ENCODE measurements at places on chromosomes 6 and 20.
A peak's percentile ranks its signal among the peaks of the same experiment; 100 is the strongest.

- no peak for DNase-seq
These were observed 61.7 kb upstream of the NOX3 start for GRCh38 chr6:155517294-155517693.

- DNase-seq: no peak
These were observed 2.4 kb upstream of the ZMYND8 start for GRCh38 chr20:47358672-47359529.

GRCh38 chr20:4512891-4513550 lies 208.7 kb upstream of the PRND start:
- DNase-seq: no peak

DNA sequence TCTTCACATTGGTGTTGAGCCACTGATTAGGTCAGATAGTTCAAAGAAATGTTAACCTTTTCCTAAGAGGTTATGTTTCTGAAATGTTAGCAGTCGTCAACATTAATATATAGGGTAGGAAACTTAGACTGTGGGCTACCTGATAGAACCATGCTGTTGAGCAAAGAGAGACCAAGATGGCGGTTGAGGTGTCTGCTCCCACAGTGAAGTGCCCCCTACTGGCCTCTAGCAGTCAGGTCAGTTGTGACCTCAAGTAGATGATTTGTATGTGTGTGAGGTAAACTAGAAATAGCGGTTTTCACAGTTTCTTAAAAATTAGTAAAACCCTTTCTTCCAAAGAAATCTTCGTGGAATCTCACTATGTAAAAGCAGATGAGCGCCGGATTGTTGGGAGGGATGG lies 40.3 kb downstream of the MTHFD1L start:
- no peak for DNase-seq

DNA sequence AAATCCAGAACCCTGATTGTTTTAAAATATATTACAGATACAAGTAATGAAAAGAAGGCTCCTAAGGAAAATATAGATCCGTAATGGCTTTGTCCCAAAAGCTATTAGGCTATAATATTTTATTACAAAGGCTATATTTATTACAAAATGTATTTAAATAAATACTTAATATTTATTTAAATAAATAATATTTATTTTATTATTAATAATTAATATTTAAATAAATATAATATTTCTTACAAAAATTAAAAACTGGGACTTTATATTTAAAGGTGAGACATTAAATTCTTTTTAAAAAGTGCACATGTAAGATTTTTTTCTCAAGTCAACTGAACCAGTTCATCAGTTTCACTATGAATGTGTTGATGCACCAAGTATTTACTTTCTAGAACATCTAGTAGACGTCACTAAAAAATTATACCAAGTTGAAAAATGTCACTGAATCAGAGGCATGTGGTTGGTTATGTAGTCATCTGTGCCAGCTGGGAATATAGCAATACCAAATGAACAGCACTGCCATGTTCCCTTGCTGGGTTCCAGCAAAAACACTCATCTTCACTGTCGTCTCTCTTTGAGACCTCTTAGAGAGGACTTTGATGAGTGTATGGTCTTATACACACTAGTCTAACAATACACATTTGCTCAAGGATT lies 278.9 kb downstream of the ESR1 start:
- DNase-seq: no peak

- DNase-seq: no peak
These were observed 1099.1 kb upstream of the ADGRB3 start for GRCh38 chr6:67535946-67536345.

DNA sequence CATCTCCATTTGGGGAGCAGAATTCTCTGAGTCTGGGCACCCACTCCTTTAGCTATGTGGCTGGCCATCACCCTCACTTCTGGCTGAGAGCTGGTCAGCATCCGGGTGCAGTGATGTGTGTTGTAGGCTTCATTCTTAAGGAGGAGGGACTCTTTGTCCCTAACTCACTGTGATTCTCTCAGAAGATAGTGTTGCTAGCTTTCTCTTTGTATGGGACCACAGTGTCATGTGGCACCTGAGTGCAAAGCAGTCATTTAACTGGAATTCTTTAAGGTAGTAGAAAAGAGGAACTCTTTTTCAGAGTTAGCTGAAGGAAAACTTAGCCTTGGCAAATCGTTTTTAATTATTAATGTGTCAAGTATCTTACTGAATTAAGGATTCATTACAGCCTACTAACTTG lies 165.9 kb downstream of the JARID2 start:
- no peak for DNase-seq

DNA sequence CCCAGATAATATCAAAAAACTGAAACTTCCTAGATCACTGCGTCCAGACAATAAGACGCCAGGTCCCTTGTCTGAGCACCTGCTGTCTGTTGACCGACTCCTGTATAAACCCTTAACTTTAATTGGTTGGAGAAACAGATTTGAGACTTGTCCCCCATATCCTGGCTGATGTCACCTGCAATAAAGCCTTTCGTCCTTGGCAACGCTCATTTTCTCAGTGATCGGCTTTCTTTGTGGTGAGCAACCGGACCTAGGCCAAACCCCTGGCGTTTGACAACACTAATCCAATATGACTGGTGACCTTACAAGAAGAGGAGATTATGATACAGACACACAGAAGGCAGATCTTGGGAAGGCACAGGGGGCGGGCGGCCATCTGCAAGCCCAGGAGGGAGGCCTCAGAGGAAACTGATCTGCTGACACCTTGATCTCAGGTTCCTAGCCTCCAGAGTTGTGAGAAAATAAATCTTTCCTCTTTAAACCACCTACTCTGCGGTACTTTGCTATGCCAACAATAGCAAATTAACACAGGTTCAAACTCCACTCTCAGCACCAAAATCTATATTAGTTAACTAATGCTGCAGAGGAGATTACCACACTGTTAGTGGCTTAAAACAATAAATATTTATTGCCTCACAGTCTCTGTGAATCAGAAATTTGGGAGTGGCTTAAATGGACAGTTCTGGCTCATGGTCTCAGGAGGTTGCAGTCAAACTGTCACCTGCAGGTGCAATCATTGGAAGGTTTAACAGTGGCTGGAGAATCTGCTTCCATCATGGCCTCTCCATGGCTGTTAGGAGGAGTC lies 178.7 kb downstream of the OTOR start:
- DNase-seq: no peak

DNA sequence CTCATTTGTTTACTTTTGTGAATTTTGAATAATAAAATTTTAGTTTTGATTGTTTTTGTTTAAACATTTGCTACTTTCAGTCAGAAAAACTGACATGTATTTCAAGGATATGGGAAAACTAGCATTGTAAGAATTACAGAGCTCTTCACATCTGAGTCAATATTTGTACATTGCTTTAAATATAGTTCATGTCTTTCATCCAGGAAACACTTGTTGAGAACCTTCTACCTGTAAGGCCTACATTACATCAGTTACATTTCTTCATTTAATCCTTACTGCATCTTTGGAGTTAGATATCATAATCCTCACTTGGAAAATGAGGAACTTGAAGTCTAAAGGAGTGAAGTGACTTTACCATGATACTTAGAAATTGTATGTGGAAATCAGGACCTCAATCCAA lies 242.9 kb downstream of the KCNQ5 start:
- DNase-seq: no peak

- no peak for DNase-seq
These were observed 237.6 kb downstream of the ALDH8A1 start for GRCh38 chr6:134712311-134712710.

- peak; percentile 92 for DNase-seq
These were observed at the start of gene SRSF6 for GRCh38 chr20:43457640-43458421. Gene SRSF6, plus strand, starts transcription at chr20:43457896. Its CDS starts 138 bp downstream, at chr20:43458034.

DNA sequence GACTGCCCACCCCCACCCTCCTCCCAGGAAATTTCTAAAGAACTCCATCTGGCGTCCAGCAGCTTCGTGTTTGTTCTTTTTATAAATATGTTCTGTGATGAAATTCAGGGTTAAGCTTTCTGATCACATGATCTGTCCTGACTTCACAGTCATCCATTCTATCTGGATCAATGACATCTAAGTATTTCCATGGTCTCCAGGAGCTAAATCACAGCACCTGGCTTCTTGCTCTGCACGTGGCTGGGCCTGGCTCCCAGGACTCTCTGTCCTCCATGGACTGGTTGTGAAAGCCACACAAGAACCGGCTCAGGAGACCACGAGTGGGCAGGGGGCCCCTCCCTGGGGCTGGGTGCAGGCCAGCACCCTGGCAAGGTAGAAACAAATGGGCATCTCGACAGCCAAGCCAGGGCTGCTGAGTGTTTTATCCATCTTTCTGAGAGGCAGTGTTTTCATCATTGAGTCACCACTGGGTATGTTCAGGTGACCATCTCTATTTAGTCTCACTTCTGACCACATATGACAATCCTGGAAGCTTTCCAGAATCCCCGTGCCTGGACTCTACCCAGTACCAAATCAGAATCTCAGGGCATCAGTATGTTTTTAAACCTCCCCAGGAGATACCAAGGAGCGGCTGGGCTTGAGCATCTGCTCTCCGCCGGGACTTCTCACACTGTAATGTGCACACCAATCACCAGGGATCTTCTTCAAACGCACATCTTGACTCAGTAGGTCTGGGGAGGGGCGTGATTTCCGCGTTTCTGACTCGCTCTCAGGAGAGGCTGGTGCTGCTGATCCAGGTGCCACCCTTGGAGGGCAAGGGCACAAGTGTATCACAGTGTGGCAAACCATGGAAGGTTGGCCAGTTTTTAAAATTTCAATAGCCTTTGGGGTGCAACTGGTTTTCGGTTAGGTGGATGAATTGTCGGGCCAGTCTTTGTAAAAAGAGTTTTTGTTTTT lies 31.6 kb upstream of the PXDC1 start:
- no peak for DNase-seq

DNA sequence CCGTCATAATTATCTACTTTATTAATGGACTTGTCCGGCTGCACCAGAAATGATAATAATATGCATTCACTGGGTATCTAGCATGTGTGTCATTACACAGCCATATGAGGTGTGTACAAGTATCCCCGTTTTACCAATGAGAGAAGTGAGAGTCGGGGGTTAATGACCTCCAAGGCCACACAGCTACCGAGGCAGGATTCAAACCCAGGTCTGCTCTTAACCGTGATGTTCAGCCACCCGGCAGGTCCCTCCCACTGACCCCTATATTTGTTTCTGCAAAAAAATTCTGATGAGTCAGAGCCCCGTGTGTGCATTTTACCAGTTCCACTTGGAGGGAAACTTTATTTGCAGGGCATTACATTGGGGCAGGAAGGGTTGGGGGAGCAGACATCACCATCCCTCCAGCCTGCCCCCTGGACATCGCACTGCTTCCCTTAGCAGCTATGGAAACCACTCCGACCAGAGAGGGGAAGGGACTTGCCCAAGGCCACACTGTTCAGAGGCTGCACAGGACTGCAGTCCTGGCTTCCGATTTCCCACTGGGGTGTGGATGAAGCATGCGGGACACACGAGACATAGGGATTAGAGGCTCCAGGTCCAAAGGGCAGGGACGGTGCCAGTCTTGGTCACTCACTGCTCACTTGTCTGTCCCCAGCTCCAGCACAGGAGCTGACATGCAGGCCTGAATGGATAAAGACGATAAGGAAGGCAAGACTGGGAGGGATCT lies 10.1 kb upstream of the SRC start:
- no peak for DNase-seq

Measured in activated T-cell treated with anti-CD3 and anti-CD28 coated beads for 1 hour (primary cell).